Activated CD4-positive, alpha-beta T cell treated with anti-CD3 and anti-CD28 coated beads, Interleukin-2, amount 50 U/mL, for 24 hours (primary cell): ENCODE measurements at places on chromosomes 3 and 15.

- no peak for DNase-seq
These were observed 45.1 kb upstream of the CP start for GRCh38 chr3:149266736-149267135.

- no peak for DNase-seq
These were observed 138.9 kb upstream of the FRMD4B start for GRCh38 chr3:69524816-69525215.

DNA sequence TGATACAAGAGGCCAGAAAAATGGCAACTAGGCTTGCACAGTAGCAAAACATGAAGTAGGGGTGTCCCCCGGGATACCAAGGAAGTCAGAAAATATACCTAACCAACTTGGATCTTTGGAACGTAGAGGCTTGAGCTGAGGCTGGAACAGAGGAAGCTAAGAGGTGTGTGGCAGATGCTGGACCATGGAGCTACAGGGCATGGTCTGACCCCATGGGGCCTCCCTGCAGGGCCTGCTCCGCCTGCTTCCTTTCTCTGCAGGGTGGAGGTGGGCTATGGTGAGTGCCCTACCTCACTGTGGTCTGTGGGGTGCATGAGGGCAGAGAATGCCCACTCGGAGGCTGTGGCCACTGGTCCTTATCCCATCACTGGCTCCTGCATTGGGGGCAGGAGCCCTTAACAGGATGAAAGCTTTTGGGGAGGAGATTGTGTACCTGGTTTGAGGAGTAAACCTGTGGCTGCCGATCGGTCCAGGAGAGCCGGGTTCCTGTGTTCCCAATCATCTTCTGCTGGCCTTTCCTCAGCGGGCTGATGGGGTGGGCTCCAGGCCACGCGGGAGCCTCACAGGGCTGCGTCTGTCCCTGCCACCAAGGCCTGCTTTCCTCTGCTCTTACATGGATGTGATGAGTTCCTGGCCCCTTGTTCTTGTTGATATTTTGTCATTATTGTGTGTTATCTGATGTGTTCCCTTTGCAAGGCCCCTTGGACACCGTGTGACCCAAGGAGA lies 96.8 kb downstream of the OCA2 start:
- no peak for DNase-seq

- DNase-seq, result no peak
These were observed 954.6 kb downstream of the EPHA3 start for GRCh38 chr3:90062016-90062415.

- no peak for DNase-seq
These were observed 11.5 kb upstream of the MAP3K13 start for GRCh38 chr3:185351396-185351795.

DNA sequence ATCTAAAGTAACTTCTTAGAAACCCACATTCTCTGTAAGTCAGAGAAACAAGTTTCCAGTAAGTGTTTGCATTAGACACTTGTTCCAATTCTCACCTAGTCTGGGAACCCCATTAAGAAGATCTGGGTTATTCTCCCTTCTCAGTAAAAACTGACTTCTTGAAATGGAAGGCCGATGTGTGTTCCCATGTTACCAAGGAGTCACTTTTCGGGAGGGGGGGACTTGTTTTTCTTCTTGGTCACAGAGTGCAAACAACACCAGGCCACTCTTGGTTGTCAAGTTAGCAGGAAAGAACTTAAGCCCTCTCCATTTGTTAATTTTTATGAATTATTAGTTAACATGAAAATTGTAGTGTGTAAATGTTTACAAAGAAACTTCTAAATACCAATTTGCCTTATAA lies 55.6 kb downstream of the ITPR1 start:
- DNase-seq, result no peak

- no peak for DNase-seq
These were observed 46.4 kb downstream of the FLNB start for GRCh38 chr3:58054652-58055051.

- no peak for DNase-seq
These were observed 19.5 kb downstream of the ISG20 start for GRCh38 chr15:88658070-88658965.

- DNase-seq, result no peak
These were observed 225.6 kb upstream of the ROPN1 start for GRCh38 chr3:124217542-124217941.

- no peak for DNase-seq
These were observed 261.0 kb upstream of the CCDC54 start for GRCh38 chr3:107116251-107116650.

DNA sequence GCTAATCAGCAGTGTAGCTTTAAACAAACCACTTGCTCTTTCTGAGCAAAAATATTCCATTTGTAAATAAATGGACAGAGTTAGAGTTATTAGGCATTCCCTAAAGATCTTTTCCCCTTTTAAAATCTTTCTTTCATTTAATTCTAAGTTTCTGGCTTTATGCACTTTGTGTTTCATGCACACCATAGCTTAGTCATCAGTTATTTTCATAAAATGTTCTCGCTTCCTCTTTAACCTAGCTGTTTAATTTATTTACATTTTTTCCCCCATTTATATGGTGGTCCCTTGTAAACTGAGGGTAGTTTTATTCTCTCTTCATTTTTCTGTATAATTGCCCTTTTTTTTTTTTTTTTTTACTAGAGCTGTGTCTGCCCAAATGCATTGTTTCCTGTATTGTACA lies 315.0 kb upstream of the LRRFIP2 start:
- DNase-seq, result no peak
